ENCODE measurements at places on chromosomes 1 and 21.
A peak's percentile ranks its signal among the peaks of the same experiment; 100 is the strongest.

DNA sequence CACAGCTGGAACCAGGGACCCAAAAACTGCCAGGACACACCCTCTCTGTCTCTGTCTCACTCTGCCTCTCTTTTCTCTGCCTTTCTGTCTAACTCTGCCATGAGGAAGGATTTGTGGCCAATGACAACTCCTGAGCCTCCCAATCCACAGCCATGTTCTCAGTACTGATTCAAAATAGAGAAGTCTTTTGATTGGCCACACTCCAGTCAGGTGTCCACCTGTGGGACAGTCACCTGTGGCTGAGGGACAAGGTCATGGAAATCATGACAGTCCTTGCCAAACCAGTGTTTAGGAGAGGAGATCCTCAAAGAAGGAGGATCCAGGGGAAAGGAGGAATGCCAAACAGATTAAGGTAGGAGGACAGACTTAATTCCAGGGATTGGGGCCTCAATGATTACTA is 15.8 kb downstream of the TINAGL1 start:
- DNase-seq: no peak

DNA sequence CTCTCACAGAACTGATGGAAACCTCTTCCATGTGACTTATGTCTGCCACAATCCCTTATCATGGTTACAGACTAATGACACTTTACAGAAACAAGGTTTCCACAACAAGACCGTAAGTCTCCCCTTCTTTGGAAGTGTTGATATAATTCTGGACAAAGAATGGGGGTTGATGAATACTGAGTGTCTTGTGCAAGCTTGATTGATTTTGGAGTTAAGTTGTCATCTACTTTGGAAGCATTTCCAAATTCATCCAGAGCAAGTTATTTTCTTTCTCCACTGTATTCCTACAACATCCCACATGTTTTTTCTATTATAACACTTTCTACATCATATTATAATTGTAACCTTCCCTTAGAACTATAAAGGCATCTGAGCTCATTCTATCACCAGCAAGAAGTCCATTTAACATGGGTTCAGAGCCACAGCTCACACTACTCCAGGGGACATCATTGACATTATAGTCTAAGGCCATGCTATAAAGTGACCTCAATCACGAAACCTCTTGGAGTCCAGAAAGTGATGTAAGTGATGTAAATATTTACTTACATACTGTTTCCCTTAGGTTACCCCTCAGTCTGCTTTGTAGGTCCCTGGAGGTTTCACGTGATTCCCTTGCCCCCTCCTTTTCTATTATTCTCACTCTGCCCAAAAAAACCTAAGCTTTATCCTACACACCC is 125.7 kb upstream of the PBX1 start:
- no peak for DNase-seq

GRCh38 chr1:171784784-171785183 is 3.3 kb downstream of the METTL13 start:
- DNase-seq: no peak

DNA sequence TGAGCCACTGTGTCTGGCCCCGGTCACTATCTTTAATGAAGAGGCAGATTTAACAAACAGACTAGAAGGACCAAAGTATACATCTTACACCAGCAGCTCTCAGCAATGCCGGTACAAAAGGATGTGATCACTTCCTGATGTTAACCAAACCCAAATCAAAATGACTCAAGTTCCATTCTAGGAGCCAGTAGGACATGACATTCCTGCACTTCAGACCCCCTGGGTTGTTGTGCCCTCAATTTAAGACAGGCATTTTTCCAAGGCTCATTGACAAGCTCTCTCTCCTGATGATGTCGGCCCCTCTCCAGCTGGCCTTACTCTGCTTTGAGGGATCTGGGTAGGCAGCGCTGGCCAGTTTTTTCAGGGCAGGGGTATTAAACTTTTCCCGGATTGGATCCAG is 35.1 kb downstream of the YARS1 start:
- no peak for DNase-seq

GRCh38 chr1:63413394-63413793 is 46.0 kb downstream of the ALG6 start:
- no peak for DNase-seq

- no peak for DNase-seq
These were observed 19.7 kb upstream of the CA6 start for GRCh38 chr1:8925960-8926359.

DNA sequence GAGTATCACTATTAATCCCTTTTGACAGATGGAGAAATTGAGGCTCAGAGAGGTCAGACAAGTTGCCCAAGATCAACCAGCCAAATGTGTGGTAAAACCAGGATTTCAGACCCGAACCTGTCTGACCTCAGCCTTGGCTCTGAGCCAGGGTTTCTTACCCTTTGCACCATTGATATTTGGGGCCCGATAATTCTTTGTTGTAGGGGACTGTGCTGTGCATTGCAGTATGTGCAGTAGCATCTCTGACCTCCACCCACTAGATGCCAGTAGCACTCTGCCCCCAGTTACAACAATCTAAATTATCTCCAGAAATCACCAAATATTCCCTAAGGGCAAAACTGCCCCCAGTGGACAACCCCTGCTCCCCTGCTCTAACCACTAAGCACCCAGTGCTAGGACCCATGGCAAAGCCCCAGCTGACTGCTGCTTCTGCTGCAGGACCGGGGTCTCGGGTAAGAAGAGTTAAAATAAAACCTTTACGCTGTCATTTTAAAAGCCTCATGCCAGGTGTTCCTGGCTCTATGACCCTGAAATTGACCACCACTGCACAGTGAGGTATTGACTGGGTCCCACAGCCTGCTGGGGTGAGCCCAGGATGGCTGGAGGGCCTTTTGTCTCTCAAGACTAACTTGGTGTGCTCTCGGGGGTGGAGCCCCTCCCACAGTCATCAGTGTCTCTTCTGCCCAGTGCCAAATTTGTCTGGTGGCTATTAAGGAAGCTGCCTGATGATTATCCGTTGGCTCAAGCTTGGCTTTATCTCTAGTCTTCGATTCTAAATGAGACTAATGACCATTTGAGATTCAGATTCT is 5.6 kb upstream of the MAN1C1 start:
- no peak for DNase-seq

DNA sequence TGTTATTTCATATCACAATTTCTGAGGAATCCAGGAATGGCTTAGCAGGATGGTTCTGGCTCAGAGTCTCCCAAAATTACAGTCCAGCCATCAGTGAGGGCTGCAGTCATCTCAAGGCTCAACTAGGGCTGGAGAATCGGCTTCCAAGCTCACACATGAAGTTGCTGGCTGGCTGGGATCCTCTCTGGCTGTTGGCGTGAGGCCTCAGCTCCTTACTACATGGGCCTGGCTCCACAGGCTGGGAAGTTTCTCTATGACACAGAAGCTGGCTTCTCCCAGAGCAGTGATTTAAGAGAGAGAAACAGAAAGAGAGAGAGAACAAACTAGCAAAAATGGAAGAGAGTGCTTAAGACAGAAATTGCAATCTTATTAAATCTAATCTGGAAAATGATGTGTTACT is 38.8 kb upstream of the RGS8 start:
- DNase-seq: no peak

GRCh38 chr1:170604065-170604464 is 59.9 kb upstream of the PRRX1 start:
- DNase-seq: no peak

GRCh38 chr1:159121526-159121925 is 45.0 kb upstream of the AIM2 start:
- peak; percentile 32 for DNase-seq

DNA sequence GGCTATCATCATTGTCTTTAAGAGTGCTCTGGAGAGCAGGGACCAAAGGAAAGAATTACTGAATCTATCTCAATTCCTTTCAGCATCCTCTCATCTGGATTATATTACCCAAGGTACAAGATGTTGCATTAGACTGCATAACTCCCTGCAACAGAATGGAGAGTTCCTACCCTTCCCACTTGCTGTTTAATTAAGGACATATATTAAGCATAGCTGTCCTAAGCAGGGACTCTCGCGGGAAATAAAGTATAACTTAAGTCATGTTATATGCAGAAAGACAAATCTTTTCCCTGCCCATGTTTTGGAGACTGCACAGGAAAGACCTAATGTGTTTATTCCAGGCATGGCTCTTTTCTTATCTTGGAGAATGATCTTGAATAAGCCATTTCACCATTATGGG is 6.8 kb upstream of the JAM2 start:
- DNase-seq: no peak

DNA sequence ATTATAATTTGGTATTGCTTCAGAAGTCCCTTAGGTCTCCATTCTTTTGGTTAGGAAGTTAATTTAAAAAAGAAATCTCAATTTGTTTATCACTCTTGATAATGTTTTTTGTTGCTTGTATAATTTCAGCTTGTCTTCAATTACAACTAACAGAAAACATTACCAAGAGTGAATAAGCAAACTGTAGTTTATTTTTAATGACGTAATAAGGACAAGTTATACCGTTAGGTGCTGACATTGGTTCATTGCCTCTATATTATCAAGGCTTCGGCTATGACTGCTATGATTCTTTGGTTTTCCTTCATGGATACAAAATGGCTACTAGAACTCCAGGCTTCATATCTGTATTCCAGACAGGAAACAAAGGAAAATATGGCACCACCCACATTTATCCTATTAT is 220.6 kb downstream of the PTGER3 start:
- no peak for DNase-seq

GRCh38 chr1:221543529-221544120 is 198.3 kb downstream of the DUSP10 start:
- peak; percentile 11 for DNase-seq

GRCh38 chr21:34670220-34670961 is 1.6 kb downstream of the CLIC6 start:
- no peak for DNase-seq

- DNase-seq: no peak
These were observed 286.2 kb upstream of the POU3F1 start for GRCh38 chr1:38332649-38333310.

GRCh38 chr21:43681650-43682049 is 22.3 kb downstream of the RRP1B start:
- DNase-seq: no peak

DNA sequence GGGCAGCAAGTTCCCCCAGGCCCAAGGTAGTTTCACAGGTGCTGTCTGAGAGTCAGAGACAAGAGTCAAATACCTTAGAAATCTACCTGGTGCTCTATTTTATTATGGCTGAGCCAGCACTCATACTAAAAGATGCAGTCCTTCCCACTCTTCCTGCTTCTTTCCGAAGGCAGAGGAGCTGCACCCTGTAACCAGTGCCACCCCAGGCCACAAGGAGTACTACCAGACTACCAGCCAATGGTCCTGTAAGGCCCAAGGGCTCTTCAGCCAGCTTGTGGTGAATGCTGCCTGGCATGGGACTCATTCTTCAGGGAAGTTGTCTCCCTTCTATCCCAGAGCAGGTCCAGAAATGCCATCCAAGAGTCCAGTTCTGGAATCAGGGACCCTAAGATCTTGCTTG is 203.8 kb upstream of the DUSP10 start:
- no peak for DNase-seq

DNA sequence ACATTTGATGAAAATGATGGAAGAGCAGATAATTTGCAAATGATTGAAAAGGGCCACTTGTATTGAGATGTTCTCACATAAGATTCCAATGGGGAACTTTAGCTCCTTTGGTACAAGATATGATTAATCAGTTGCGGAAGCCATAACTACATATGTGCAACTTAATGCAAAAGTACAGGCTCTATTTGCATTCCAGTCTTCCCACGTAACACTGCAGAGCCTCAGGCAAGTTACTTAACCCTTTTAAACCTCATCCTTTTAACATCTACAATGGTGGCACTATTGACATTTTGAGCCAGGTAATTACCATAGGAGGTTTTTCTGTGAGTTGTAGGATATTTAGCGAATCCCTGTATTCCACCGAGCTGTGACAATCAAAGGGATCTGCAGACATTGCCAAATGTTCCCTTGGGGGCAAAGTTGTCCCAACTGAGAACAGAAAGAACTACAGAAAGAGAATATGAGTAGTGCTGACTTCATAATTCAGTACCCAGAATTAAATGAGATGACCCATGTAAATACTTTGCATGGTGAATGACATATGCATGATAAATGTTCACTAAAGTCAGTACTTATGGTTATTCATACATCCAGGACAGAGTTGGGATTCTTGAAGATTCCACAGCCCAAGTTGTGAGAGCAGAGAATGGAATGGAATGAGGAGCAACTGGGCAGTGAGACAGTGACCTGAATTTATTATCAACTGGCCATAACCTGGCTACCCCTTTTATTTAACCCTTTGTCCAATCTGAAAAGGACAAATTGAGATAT is 62.6 kb downstream of the SPAG17 start:
- DNase-seq: no peak

DNA sequence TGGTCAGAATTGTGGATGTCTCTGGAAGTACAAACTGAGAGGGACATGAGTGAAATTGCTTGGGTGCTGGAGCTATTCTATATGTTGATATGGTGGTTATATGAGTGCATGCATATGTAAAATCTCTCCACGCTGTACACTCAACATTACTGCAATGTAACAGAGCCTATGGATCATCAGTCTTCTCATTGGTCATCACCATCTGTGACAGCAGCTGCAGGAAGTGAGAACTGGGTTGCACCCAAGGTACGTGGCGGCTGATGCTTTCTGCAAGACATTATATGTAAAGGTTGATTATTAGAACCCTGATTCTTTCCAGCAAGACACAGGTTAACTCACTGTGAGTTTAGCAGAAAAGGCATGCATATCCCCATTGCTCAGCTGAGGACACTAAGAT is 387.1 kb downstream of the OMA1 start:
- no peak for DNase-seq

- no peak for DNase-seq
These were observed 87.5 kb downstream of the FGGY start for GRCh38 chr1:59384443-59384842.

GRCh38 chr1:115445090-115445489 is 107.0 kb upstream of the NGF start:
- DNase-seq: no peak

GRCh38 chr21:44518686-44519085 is 21.3 kb downstream of the KRTAP10-1 start:
- no peak for DNase-seq
